Activated naive CD4-positive, alpha-beta T cell treated with anti-CD3 and anti-CD28 coated beads for 36 hours (primary cell): ENCODE measurements at places on chromosomes 12 and 14.

- no peak for DNase-seq
These were observed 1089.3 kb downstream of the SLC16A7 start for GRCh38 chr12:60684988-60685655.

- no peak for DNase-seq
These were observed 196.2 kb upstream of the NUDT4 start for GRCh38 chr12:93181409-93181965.

GRCh38 chr14:102078831-102079699, 7.8 kb downstream of the HSP90AA1 start:
- DNase-seq = no peak

- DNase-seq = peak; percentile 35
These were observed 1.8 kb downstream of the SLC8A3 start for GRCh38 chr14:70186900-70187451.

GRCh38 chr14:71652368-71652767, 279.9 kb upstream of the RGS6 start:
- no peak for DNase-seq

DNA sequence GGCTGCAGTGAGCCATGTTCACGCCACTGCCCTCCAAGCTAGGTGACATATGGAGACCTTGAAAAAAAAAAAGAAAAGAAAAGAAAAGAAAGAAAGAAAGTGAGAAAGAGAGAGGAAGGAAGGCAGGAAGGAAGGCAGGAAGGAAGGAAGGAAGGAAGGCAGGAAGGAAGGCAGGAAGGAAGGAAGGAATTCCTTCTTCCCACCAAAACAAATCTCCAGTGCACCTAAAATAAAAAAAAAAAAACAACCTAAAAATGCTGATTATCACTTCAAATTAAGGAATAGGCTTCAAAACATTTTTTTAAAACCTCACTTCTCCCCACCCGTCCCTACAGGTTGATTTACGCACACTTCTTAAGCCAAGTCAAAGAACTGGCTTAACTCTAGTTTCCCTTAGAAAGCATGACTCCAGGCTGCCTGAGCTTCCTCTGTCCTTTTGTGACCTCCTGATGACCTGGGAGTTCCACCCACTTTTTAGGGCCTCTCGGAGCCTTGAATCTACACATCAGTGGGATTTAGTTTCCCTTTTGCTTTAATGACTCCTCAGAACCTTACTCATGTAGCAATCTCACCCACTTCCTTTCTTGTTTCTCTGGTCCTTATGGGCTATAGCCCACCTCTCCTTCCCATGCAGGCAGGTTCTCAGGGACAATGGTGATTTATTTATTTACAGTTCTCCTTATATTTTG, 18.6 kb downstream of the DUSP6 start:
- peak; percentile 47 for DNase-seq

GRCh38 chr14:60095781-60096450, 4.2 kb downstream of the PCNX4 start:
- no peak for DNase-seq

- no peak for DNase-seq
These were observed 148.2 kb downstream of the ADGRD1 start for GRCh38 chr12:131101703-131102492.

GRCh38 chr14:67987606-67988005, 168.0 kb downstream of the RAD51B start:
- no peak for DNase-seq

- no peak for DNase-seq
These were observed 8.8 kb downstream of the EIF2B2 start for GRCh38 chr14:75011356-75011994.

DNA sequence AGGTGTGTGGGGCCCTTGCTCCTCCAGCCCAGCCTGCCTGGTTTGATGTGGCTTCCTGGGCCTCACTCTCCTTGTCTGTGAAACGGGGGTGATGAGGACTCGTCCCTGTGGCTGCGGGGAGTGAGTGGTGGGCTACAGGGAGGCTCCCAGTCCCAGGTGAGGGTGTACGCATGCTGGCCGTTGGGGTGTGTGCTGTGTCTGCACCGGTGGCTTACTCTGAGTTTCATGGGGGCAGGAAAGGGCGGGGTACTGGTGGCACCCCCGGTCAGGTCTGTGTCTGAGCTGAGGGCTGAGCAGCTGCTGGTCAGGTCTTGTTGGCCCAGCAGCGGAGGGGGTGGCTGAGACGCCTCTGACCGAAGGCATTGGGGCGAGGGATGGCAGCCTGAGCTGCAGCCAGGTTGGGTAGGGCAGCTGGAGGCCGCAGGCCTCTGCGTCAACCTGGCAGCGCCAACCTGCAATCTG, 11.2 kb downstream of the ULK1 start:
- no peak for DNase-seq

DNA sequence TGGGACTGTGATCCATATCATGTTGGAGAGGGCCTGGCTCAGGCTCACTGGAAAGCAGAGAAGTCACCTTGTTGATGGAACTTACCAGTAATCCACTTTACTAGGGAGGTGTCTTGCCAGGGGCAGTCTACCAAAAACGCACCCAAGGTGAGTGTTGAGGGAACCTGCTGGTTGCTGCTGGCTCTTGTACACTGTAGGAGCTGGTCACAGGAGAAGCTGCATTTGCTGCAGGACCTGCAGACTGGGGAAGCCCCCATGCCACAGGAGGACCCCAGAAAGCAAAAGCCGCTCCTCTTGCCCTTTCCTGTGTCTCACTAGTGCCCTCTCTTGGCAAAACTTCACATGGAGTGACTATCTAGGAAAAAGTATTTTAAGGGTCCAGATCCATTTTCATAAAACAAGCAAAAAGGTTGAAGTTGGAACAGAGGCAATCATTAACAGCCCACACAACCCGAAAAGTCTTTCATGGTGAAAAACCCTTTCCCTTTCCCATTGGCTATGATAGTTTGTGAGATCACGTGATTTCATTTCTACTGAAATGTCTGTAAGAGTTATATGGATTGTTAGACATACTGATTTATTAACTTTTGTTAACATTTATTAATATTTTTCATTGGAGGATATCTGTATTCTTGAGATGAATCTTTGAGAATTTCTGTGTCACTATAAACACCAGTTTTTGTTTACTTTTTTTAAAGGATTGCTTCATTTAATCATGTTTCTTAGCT, 59.2 kb downstream of the RASSF8 start:
- DNase-seq = peak; percentile 18

GRCh38 chr14:44989497-44990440, 27.8 kb downstream of the TOGARAM1 start:
- no peak for DNase-seq

DNA sequence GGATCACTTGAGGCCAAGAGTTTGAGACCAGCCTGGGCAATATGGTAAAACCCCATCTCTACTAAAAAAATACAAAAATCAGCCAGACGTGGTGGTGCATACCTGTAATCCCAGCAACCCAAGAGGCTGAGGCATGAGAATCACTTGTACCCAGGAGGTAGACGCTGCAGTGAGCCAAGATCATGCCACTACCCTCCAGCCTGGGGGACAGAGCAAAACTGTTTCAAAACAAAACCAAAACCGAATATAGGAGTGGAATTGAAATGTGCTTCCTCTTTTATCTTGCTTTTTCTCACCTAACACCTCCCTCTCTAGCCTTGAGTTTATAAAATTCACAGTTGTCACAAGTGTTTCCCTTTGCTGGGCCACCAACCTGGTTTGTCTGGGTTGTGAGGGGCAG, 181.9 kb downstream of the PAH start:
- no peak for DNase-seq

DNA sequence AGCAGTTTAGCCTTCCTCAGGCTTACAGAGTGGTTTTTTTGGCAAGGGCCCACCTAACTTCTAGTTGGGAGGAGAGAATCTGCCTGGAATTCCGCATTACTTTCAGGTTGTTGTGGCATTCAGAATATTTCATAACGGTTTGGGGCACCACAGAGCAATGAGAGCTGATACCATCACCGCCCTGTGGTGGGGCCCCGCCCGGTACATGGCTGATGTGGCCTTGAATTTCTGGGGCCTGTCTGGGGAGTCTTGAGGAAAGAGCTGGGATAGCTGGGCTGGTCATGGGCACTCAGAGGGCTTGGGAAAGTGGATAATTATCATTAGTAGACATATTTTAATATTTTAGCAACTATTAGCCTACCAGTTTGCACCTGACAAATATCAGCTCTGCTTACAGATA, 4.2 kb downstream of the TESPA1 start:
- DNase-seq = peak; percentile 60

GRCh38 chr14:100542619-100543205, 44.5 kb downstream of the BEGAIN start:
- no peak for DNase-seq

GRCh38 chr12:88544991-88545980, 35.0 kb downstream of the KITLG start:
- no peak for DNase-seq

- no peak for DNase-seq
These were observed 1.1 kb upstream of the NDUFA12 start for GRCh38 chr12:95004610-95005009.

- peak; percentile 89 for DNase-seq
These were observed 659.8 kb downstream of the VRK1 start for GRCh38 chr14:97456958-97457357.

GRCh38 chr12:24898606-24899005, 50.3 kb downstream of the BCAT1 start:
- no peak for DNase-seq

DNA sequence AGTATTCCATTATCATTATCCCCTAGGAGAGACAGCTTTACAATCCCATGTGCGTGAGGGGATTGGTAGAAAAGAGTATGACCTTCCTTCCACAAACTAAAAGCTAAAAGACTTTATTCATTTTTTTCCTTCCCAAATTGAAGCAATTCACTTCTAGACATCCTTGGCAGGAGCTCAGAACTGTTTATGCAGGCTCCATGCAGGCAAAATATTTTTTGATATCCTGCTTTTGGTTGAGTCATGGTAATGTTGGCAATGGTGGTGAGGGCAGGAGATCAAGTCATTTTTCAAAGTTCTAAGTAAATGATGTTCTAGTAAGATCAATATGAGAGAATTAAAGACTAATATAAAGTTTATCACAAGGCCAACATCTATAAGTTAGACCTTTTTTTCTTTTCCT, 1.3 kb upstream of the PLEKHG7 start:
- DNase-seq = no peak

DNA sequence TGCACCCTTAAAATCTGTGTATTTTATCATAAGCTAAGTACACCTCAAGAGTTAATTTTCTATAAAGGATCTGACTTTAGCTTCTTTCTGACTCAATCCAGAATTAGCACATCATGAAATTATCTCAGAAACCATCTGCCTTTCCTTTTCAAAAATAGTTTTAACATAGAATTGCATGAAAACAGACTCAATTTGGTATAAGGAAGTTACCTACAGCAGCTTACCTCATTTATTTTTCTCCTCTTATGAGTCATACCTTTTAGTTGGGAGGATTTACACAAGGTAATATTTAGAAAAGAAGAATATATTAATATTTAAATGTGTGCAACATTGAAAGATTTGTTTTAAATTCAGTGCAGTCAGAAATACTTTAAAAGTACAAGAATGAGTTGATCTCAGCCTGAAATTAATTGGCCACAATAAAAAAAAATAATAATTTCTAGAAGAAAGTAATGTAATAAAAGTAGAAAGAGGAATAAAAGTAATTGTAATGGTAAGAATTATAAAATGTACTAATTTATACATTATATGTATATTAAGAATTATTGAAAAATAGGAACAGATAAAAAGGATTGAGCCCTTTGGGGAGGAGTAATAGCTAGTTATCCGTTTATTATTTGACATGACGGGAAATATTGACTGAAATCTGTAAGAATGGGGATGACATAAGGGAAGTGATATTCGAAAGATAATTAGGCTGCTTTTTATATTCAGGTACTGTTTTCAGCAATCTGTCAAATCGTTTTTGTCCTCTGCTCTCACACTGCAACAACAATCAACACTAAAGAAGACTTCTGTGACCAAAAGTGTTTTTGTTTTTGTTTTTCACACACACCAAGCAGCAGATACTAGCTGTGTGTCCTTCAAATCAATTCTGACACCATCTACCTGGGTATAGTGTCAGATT, 20.5 kb downstream of the ADAM21 start:
- DNase-seq = no peak

DNA sequence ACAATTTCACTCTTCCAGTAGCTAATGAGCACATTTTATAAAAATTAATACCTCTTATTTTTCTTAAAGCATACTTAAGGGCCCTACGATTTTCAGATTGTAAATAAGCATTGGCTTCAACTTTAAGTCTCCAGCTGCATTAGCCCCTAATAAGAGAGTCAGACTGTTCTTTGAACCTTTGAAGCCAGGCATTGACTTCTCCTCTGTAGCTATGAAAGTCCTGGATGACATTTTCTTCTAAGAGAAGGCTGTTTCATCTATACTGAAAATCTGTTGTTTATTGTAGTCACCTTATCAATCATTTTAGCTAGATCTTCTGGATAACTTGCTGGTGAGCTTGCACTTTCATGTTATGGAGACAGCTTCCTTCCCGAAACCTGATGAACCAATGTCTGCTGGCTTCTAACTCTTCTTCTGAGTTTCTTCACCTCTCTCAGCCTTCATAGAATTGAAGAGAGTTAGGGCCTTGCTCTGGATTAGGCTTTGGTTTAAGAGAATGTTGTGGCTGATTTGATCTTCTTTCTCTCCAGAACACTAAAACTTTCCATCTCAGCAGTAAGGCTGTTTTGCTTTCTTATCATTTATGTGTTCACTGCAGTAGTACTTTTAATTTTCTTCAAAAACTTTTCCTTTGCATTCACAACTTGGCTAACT, 377.1 kb upstream of the RGS6 start:
- DNase-seq = peak; percentile 40

- no peak for DNase-seq
These were observed 38.9 kb upstream of the LIMA1 start for GRCh38 chr12:50322206-50322605.

DNA sequence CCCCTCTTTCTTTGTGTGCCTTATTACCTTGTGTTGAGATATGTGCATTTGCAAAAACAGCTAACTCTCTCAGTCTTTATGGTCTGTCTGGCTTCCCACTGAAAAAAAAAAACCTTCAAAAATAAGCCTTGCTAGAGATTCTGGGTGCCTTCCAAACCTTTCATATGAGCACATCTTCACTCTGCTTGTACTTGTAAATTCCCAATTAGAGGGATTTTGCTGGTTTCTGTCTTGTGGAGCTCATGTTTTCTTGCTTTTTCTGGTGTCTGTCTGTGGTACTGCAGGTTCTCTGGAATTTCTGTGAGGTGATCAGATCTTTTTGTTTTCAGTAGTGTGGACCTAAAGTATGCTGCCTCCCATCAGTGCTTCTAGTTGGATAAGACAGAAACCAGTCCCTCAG, 100.1 kb downstream of the PIK3C2G start:
- DNase-seq = no peak

- DNase-seq = no peak
These were observed 174.5 kb downstream of the TTC7B start for GRCh38 chr14:90641615-90642243.

DNA sequence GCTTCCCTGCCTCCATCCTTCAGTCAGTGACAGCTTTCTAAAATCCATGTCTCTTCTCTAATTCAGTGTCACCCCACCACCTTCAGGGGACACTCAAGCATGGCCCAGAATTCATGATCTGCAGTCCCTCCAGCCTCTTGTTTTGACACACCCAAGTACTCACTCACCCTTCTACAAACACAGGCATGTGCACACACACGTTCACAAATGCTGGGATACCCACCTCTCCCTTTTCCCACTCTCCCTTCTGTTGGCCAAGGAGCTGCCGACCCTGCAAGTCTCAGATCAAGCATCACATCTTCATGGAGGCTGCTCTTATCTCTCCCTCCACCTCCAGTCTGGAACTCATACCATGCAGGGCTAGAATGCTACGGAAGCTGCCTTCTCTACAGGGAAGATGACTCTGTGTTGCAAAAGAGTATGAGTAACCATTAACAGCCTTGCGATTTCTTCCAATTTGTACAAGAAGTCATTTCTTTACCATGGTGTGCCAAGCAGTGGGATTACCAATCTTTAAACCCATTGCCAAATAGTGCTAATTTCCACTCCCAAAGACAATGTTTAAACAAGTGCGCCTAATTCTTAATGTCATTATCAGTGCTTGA, 196.1 kb downstream of the BCL11B start:
- DNase-seq = no peak
